ENCODE measurements at places on chromosomes 7 and 10.

DNA sequence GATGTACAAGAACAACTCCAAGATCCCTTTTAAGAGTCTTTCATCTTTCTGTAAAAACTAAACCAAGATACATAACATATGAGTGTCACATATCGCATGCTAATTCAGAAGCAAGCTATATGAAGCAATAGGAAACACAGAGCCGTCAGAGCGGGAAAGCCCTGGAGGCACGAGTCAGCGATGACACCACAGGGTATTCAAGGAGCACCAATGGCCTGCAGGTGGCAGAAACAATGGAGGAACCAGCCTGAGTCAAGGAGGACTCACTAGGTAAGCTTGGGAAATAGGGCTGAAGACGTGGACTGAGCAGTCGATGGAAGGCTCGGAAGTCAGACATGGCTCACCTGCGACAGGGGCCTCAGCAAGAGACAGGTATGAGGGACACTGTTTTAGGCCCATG lies 214.4 kb downstream of the FAM107B start:
- peak; percentile 59 for DNase-seq

GRCh38 chr10:129852829-129853561 lies 111.1 kb downstream of the EBF3 start:
- no peak for DNase-seq

DNA sequence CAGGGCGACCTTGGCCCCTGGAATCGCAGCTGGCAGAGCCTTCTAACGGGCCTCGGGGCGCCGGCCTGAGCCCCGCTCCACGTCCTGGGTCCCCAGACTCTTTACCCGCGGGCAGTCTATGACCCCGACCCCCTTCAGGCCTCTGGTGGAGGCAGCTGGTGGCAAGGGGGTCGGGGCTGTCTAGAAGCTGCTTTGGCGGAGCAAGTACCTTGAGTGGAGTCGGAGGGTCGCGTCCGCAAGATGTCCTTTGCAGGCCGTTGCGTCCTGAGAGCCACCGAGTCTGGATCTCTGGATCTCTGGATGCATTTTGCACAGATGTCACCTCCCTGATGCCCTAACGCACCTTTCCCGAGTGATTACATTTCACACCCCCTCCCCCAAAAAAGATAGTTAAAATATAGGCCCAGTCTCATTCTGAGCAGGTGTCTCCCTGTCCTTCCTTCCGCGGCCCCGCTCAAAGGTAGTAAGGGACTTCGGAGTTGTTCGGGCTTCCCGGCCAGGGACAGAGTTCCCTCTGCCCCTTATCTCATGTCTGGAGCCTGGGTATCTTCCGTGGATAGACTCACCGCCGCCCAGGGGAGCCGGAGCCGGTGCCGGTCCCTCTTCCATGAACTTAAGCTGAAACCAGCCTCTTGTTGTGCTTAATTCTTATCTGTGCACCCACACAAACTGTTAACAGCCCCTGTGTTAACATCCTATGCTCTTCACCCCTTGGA lies 457 bp downstream of the ACADSB start:
- peak; percentile 34 for DNase-seq

- DNase-seq = no peak
Observed at GRCh38 chr10:100103581-100103980, 21.9 kb upstream of the CPN1 start.

DNA sequence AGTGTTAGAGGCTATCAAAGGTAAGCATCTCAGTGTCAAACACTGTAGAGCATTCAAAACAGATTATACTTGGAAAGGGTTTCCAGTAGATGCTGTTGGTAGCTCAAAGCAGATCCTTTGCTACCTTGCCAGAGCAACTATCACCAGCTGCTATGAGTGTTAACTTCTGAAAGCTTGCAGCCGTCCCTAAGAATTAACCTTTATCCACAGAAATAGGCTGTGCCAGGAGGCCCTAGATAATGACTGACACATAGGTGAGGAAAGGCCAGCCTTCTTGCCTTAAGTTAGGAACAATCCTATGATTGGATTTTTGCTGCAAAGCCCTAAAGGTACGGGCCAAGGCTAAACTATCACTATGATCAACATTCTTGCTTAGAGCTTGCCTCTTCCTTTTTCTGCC lies 263.2 kb downstream of the DGKB start:
- no peak for DNase-seq

GRCh38 chr7:106623853-106624252 lies 37.1 kb downstream of the CCDC71L start:
- DNase-seq = no peak

DNA sequence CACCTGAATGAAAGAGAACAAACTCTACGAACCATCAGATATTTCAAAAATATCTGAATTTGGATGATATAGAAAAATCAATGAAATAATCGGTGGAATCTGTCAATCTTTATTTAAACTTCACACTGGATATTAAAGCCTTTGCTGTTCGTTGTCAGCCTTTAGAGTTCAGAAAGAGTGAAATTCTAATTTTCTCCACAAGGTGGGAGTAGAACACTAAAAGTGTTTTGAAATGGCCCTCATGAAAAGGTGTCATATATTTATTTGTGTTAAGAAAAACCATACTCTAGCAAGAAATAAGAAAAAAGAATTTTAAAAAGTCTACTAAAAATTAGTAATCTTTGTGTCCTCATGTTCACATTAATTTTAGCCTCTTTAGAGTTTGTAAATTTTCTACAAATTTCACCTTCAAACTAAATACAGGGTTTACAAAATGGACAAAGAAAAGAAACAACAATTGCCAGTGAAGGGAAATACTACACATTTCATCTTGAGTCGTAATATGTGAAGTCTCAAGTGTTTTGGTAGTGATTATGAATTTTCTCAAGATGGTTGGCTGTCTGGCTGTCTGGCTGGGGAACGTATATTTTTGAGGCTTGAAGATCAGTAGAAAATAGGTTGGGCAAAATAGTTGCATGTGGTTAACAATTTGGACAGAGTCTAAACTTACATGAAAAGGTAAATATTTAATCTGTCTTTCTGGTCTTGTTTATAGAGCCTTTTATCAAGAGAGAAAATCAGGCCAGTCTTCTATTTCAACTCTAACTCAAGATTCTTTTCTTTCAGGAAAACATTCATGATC lies 43.7 kb downstream of the DNAJB9 start:
- DNase-seq = peak; percentile 76

GRCh38 chr7:155291045-155291530 lies 6.6 kb upstream of the INSIG1 start:
- no peak for DNase-seq

GRCh38 chr7:41045556-41046123 lies 657.2 kb downstream of the INHBA start:
- DNase-seq = no peak

- DNase-seq = no peak
Observed at GRCh38 chr10:97017474-97017903, 168.3 kb downstream of the SLIT1 start.

DNA sequence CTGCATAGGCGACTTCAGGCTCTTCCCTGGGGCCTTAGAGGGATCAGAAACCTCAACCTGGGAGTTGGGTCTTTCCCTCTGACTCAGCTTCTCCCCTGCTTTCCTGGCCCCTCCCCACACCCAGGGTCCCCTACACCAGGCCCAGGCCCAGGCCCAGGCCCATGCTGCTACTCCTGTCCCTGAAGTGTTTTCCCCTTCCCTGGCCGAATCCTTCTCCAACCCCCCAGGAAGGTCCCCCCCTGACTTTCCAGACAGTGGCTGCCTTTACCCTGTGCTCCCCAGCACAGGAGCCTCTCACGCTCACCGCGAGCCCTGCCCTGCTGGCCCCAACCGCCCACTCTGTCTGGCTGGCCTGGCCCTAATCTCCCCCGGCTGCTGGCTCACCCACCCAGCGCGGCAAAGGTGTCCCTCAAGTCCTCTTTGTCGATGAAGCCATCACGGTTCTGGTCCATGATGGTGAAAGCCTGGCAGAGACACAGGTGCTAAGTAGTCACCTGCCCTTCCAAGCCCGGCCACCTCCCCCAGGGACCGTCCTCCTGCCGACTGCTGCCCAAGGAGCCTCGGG lies 6.4 kb downstream of the MYL10 start:
- no peak for DNase-seq

GRCh38 chr10:35341521-35341920 lies 5.2 kb downstream of the CCNY start:
- no peak for DNase-seq

DNA sequence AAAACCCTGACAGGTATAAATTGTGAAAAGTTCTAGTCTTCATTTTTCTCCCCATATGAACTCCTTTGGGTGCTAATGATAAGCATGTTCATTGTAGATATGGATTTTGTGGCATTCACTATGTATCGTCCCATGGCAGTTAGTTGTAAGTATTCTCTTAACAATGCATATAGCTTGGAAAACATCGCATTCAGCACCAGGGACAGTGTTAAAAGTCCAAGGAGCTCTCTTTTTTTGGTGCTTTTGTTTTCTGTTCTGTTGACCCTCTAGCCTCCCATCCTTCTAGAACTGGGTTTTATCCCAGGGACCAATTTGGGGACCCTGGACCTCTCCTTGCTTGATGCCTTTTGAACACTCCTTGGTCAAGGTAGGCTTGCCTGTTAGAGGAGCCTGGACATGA lies 37.7 kb downstream of the INSYN2A start:
- DNase-seq = peak; percentile 27

DNA sequence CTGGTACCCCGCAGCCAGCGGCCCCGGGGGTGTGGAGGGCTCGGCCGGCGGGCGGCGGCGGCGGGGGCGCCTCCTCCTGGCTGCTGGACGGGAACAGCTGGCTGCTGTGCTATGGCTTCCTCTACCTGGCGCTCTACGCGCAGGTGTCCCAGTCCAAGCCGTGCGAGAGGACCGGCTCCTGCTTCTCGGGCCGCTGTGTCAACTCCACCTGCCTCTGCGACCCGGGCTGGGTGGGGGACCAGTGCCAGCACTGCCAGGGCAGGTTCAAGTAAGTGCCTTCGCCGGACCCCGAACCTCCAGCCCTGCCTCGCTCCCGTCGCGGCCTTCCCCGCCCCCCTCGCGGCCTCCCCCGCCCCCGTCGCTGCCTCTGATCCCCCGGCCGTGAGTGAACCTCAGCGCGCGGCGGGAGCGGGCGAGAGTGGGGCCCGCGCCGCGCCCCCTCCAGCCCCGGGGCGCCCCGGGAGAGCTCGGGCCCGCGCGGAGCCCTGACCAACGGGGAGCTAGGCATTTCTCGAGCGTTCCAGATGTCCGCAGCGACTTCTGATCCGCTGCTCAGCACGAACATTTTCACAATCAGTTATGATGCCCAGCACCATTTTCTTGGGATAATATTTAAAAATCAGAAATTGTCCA lies 727 bp downstream of the ATRNL1 start:
- peak; percentile 69 for DNase-seq

DNA sequence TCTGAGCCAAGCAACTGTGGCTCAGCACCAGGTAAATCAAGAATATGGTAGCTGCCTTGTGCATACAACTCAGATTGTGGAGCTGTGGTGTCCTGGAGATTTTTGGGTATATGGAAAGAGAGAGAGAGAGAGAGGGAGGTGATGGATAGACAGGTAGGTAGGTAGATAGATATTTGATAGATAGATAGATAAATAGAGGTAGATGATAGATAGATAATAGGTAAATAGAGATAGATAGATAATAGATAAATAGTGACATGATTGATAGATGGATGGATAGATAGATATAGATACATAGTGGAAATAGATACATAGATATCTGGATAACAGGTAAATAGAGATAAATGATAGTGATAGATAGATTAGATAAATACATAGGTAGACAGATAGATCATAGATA lies 206.3 kb downstream of the KLF6 start:
- DNase-seq = no peak

GRCh38 chr10:130816116-130816901 lies 495.2 kb downstream of the TCERG1L start:
- no peak for DNase-seq

DNA sequence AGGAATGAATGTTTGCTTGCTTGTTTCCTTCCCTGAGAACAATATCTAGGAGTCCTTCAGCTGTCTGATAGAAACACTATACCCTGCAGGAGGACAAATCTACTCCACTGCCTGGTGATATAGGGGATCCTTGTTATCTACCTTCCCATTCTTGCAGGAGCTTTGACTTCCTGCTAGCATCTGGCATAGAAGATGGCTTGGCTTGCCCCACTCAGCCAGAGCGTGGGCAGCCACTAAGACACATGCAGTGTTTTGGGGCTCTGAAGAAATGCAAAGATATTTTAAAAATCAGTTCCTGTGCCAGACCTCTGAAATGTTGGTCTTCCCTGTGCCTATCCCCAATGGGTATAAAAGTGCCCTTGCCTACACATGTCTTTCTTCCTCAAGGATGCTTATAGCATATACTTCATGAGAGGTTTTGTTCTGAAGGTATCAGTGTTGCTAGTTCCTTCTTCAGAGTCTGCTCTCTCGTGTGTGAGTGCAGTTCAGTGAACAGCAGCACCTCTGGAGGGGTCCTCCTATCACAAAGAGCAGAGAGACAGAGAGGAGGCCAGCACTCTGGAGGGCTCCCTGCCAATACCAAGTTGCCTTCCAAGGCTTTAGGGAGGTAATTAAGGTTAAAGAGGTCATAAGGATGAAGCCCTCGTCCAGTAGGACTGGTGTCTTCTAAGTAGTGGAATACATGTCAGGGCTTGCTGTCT lies 149.1 kb upstream of the CALCR start:
- peak; percentile 10 for DNase-seq

GRCh38 chr10:70575874-70576802 lies 26.4 kb downstream of the PRF1 start:
- no peak for DNase-seq

DNA sequence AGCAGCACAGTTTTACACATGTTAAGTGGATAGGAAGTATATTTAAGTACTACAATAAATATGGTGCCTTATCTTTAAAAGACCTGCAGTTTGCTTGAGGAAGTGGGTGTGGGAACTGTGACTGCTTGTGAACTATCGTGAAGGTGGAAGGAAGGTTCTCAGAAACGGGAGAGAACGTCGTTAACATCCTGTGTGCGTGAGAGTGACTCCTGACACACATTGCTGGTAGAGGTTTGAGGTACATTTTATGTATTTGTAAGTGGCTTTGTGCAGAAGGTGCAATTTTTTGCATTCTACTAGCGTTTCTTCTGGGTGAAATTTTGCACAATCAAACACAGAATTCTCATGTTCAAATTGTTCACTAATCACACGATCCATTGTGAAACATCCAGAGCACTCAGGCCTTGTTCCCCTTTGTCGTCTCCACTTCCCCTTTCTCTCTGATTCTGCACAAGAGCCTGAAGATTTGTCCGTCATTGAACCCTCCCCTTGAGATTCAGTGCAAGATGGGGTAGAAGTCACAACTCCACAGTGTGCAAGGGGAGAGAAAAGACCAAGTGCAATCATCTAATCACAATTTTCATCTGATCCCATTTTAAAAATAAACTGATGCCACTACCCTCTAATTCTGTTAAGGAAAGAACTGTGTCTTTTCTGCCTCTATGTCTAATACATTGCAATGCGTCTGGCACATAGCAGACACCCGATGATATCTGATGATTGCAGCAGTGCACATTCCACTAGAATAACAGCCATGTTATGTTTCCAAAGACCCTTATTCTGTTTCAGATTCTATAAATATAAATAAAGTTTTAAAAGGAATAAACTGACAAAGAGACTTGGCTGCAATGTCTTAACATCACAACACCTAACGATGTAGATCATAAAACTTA lies 279.9 kb downstream of the NEBL start:
- no peak for DNase-seq

DNA sequence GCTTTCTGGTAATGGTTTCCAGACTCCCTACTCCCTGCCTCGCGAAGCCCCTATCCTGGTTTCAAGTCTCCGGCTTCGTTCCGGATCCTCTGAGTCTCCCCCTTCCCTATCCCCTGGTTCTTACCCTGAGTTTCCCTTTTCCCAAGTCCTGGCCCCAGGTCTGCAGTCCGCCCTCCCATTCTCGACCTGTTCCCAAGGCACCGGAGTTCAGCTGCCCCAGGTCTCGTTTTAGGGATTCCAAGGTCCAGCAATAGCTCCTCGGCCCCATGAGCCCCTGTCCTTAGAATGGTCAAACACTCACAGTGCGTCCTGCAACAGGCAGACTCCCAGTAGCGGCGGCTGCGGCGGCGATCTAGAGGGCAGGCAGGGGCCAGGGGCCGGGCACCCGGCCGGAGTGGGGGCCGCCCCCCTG lies 274 bp downstream of the PITX3 start:
- no peak for DNase-seq
